RWPE2 (cell line): ENCODE measurements at places on chromosomes 7 and 10.

GRCh38 chr7:96188174-96188581 lies 133.7 kb downstream of the SLC25A13 start:
- no peak for DNase-seq

DNA sequence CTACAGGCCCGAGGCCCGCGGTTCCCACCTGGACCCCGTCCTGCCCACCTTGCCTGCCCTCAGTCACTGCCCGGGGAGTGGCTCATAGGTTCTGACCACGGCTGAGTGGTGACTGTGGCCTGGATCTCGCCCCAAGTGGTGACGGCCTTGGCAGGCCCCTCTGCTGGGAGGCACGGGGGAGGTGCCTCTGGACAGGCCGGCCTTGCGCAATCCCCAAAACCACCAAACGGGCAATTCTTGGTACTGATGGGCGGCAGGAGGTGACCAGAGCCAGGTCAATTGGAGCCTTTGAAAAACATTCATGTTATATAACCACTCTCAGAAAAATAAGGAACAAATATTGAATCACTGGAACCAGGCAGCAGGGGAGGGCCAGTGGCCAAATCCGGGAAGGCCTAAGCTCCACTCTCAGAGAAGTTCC lies 83.4 kb downstream of the PRKAG2 start:
- no peak for DNase-seq

DNA sequence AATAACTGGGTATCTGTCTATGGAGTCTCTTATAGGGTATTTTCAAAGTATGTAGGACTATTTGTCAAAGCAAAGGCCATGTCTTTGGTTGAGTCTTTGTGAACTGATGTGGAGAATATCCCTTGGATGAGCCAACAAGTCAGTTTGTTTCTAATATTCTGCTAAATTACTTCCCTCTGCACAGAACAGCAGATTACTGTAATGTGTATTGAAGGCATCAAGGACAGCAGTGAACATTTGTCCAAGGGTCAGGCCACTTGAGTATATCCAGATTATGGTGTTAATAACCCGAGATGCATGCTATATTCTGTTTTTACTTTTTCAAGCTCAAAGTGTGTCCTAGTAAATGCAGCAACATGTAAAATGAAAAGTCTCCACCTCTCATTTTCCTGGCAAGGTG lies 144.2 kb upstream of the GLI3 start:
- no peak for DNase-seq

DNA sequence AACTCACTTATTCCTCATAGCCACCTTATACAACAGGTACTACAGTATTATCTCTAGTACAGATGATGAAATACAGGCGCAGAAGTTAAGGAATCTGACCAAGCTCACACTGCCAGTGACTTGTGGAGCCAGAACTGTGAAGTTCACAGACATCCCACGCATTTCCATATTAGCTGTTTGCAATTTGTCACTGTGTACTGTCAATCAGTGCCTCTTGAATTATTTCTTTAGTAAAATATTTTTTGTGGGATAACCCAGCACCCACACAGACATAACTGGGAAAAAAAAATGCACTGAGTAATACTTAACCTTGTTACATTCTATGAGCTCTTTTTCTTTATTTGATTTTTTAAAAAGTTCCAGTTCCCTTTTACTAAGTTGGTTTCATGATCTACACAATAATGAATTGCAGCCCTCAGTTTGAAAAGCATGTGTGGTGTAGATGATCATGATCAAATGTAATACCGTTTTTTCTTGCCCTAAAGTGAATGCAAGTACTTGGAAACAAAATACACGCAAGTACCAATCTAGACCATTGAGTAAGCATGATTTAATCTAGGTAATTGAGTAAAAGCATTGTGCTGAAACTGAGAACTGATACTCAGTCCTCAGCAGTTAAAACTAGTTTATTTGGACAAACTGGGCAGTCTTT lies 14.1 kb downstream of the CUL1 start:
- no peak for DNase-seq

DNA sequence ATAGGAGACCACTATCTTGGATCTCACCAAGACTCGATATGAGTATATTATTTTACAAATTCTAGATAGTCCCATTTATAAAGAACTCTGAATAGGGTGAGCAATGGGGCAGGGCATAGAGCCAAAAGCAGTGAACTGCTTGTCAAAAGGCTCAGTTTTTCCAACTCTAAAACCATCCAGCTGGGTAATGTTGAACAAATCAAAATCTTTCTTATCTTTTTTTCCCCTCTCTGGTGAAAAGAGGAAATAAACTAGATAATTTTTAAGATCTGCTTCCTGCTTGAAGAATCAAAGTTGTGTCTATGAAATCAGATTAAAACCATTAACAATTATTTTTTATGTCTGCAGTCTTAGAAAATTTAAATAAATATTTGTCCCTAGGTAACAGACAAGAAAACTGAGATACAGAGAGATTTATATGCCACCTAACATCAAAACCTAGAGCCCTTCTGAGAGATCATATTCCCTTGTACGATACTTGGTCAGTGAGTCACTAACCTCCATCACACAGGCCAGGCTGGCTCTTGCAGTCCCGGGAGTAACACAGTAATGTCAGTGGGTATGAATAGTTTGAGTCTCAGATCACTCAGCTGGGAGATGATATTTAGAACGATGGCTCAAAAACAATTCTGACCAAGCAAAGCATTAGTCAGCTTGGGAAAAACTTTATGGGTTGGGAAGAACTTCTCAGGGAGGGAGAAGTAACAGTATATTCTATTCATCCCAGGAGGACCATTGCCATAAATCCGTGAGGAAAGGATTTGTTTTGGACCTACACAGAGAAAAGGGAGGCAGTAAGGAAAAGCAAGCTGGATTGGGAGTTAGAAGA lies 178.8 kb downstream of the REEP3 start:
- peak; percentile 76 for DNase-seq

DNA sequence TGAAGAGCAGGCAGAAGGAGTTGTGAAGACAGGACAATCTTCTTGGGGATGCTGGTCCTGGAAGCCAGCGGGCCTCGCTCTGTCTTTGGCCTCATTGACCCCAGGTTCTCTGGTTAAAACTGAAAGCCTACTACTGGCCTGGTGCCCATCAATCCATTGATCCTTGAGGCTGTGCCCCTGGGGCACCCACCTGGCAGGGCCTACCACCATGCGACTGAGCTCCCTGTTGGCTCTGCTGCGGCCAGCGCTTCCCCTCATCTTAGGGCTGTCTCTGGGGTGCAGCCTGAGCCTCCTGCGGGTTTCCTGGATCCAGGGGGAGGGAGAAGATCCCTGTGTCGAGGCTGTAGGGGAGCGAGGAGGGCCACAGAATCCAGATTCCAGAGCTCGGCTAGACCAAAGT lies 1.5 kb downstream of the CHPF2 start:
- no peak for DNase-seq

DNA sequence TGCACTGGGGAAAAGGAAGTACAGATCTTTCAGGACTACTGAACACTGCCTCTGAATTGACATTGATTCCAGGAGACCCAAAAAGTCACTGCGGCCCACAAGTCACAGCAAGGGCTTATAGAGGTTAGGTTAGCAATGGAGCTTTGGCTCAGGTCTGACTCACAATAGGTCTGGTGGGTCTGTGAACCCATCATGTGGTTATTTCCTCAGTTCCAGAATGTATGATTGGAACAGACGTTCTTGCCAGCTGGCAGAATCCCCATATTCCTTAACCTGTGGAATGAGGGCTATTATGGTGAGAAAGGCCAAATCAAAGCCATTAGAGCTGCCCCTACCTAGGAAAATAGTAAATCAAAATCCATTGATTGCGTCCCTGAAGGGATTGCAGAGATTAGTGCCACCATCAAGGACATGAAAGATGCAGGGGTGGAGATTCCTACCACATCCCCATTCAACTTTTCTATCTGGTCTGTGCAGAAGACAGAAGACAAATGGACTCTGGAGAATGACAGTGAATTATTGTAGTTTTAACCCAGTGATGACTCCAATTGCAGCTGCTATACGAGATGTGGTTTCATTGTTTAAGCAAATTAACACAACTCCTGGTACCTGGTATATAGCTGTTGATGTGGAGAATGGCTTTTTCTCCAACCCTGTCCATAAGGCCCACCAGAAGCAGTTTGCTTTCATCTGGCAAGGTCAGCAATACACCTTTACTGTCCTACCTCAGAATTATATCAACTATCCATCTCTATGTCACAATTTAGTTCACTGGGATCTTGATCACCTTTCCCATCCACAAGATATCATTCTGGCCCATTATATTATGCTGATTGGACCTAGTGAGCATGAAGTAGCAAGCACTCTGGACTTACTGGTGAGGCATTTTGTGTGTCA lies 44.5 kb upstream of the PIK3CG start:
- DNase-seq, result no peak

GRCh38 chr10:21926949-21927348 lies 76.6 kb downstream of the DNAJC1 start:
- DNase-seq, result peak; percentile 74

- no peak for DNase-seq
These were observed 7.8 kb upstream of the LRRC27 start for GRCh38 chr10:132324186-132324585.

GRCh38 chr10:130723704-130724103 lies 587.5 kb downstream of the GLRX3 start:
- DNase-seq, result no peak

GRCh38 chr7:47069385-47070076 lies 512.4 kb downstream of the TNS3 start:
- DNase-seq, result no peak

DNA sequence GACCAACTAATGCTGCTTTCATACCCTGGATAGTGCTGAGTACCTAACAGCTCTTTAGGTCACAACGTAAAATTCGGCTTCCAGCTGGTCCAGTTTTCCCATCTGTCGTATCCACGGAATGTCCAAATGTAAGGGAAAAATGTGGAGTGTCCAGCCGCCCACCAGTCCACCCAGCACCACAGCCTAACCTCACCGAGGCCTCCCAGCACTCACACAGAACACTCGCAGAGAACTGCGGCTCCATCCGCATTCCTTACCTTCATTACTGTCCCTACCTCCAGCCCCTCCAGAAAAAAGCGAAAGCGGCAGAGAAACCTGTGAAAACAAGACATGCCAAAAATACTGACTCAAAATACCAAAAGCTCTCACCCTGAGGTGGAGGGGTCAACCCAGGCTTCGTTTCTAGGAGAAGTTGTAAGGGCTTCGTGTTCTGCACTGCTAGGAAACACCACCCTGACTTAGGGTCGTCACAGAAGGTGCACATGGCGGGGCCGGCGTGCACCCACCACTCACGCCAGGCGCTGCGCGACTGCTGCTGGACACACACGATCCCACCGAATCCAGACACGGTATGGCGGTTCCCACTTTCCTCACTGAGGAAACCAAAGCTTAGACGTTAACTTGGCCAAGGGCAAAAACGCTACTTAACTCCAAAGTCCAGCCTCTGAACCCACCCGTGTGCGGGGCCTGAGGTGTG lies 73.9 kb downstream of the AMZ1 start:
- DNase-seq, result no peak

- no peak for DNase-seq
These were observed 9.3 kb upstream of the TET1 start for GRCh38 chr10:68550747-68551411.

DNA sequence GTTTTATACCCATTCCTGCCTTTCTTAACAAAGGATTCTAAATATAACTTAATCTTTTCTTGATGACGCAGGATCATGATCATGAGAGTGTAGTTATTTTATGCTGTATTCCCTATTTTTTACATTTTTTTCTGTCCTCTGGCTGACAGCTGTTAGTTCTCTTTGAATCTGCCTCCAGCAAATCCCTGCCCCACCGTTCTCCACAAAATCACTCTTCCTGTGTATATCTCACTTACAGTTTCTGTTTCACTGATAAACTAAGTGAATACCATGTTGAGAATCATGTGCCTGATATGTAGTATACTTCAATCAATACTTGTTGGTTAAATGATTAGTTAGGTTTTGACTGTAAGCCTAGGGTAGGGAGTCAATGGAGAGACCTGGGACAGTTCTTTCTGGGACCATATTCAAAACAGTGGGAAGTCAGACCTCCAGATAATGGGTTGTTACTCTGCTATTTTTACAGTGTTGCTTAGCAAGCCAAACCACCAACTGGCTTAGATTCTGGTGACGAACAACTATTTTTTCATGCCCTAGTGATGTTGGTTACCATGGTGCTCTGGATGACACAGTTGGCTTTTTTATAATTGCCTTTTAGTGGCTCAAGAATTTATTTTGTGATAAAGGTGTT lies 12.8 kb downstream of the CNNM1 start:
- DNase-seq, result no peak

DNA sequence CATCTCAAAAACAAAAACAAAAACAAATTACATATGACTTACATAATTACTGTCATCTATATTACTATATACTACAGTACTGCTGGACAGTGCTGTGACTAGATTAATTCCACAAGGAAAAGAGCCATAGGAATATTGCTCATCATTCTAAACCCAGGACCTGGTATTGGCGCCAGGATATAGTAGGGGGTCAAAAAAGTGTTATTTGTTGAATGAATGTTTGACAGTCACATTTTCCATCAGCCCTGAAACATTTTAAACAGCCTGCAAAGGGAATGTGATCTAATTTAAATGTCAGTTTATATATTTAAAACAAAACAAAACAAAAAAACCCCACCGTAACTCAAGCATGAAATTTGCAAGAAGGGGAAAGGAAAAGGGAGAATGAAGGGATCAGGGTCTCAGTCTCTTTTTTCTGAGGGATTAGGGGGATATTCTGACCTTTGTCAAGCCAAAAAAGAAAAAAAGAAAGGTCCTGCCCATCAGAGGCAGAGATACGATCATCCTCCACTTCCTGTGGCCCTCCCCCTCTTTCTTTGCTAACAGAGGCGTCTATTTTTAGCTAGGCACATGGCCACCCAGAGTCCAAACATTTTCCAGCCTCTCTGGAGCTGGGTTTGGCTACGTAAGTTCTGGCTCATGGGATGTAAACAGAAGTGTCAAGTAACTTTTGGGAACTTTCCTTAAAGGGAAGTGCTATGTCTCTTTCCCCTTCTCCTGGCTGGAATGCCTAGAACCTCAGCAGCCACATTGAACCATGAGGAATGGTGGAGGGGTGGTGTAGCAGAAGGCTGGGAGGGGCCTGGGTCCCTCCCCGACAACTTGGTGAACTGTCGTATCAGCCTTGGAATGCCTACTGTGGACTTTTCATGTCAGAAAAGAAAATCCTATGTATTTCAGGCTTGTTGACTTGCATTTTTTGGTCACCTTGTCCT lies 44.6 kb upstream of the DLG5 start:
- no peak for DNase-seq

- peak; percentile 74 for DNase-seq
These were observed 2.4 kb upstream of the VDAC2 start for GRCh38 chr10:75208181-75208580.

DNA sequence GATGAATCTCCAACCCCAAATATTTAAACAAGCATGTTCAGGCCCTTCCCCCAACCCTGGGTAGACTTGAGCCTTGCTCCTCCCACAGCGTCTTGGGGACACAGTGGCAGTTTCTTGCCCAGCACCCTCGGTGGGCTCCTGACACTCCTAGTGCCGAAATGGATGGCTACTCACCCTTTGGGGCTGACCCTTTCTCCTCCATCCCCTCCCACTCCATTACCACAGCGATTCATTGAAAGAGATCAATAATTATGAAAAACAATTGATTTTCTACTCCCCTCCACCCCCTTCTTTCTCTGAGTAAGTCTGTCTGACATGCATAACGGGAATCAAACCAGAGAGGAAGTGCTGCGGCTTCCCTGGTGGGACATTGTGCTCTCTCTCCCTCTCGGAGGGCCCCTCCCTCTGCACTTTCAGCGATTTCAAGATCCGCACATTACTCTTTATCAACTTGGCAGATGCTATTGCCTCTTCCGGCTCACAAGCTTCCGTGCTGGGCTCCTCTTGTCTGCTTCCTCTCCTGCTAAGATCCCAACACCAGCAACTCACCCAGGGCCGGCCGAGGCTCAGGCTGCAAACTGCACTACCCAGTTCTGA lies 79.0 kb upstream of the PLXNA4 start:
- DNase-seq, result no peak

- no peak for DNase-seq
These were observed 25.8 kb downstream of the MAPK8 start for GRCh38 chr10:48332166-48332870.

GRCh38 chr7:43619213-43620012 lies 36.5 kb downstream of the STK17A start:
- DNase-seq, result no peak
